ENCODE measurements at places on chromosomes 5 and 9. TPM values are rescaled to one million over a fixed set of nuclear protein-coding genes. Genes with fewer than 3 reads are reported as not detected.
A peak's percentile ranks its signal among the peaks of the same experiment; 100 is the strongest.

- peak; percentile 63 for DNase-seq
Measured at GRCh38 chr9:21465859-21466518, 16.1 kb downstream of the IFNE start.

DNA sequence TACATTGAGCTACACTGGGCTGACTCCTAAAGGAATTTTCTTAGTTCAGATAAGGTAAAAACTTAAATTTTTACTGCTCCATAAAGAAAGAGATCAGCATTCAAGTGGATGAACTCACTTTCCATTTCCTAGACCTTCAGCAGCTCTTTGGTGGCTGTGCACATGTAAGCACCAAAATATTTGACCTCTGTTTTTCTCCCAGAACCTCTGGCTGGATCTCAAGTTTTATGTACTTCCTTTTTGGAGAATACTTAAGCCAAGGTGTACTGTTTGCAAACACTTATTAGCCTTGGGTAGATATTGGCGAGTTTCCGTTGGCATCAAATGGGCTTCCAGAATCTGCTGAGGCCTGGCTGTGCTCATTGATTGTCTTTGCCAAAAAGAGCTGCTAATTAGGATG, 10.3 kb downstream of the TNC start:
- peak; percentile 84 for DNase-seq

GRCh38 chr9:81993656-81994055, 5.1 kb downstream of the SPATA31D1 start:
- DNase-seq = no peak

GRCh38 chr5:181215997-181216989, 6.8 kb upstream of the TRIM41 start:
- no peak for DNase-seq

GRCh38 chr5:81516091-81516490, 122.2 kb upstream of the ACOT12 start:
- DNase-seq = no peak

The EIF4E1B gene
- total RNA-seq = not detected

The ST8SIA4 gene
- total RNA-seq = 0.10 TPM

The TLX3 gene
- total RNA-seq = not detected

The TMEM8B gene
- total RNA-seq = 1.9 TPM

The ANKRD31 gene
- 0.02 TPM for total RNA-seq

DNA sequence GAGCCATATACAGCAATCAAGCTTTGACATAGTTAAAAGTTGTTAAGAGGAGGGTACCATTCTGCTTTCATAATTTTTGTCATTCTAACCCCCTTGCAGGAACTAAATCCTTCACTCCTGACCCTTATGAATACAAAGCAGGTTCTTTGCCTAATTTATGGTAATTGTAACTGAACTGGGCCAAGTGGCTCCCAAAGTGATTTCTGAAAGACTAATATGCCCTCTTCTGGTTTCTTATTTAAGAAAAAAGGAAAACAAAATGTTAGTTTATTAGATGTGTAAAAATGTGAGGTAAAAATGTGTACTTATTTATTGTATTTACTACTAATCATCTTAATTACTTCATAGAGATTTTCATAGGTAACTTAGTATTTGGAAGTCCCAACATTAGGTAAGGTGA, 268.5 kb downstream of the BNC2 start:
- no peak for DNase-seq

DNA sequence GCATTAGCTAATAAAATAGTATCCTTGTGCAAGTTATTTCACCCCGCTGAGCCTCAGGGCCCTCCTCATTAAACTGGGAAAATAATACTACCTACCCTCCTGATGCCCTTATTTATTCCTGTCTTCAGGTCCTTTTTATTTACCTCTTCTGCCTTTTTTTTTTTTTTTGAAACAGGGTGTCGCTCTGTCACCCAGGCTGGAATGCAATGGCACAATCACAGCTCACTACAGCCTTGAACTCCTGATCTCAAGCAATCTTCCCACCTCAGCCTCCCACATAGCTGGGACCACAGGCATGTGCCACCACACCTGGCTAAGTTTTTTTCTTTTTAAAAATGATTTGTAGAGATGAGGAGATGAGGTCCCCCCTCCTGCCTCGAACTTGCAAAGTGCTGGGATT, 20.9 kb downstream of the HBEGF start:
- no peak for DNase-seq

The MYOZ3 gene
- 0.34 TPM for total RNA-seq

DNA sequence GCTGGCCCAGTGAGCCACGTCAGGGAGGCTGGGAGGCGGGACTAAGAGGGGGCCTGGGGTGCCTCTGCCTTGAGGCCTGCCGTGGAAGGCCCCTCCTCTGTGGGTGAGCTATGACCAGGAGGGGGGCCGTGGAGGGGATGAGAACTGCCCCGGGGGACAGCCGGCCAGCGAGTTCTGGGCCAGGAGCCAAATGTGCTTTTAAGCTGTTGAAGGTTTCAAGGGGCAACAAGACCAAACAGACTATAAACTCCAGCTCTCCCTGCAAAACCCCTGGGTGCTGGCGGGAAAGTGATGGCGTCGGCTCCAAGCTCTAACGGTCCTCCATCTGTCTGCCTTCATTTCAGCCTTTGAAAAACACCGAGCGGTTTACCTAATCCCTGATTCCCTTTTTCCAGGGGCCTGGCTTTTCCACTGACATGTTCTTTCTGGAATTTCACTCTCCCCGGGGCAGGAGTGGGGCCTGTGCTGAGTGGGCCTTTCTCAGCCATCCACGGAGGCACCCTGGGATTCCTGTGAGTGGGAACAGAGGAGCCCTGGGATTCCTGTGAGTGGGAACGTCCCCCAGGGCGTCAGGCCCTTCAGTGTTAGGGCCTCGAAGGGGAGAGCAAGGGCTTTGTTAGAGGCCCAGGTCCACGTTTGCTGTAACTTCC, 65.6 kb downstream of the COL5A1 start:
- peak; percentile 90 for DNase-seq

The C5orf34 gene
- total RNA-seq = 12.6 TPM

- no peak for DNase-seq
Measured at GRCh38 chr5:1035421-1036405, 27.1 kb downstream of the NKD2 start.

DNA sequence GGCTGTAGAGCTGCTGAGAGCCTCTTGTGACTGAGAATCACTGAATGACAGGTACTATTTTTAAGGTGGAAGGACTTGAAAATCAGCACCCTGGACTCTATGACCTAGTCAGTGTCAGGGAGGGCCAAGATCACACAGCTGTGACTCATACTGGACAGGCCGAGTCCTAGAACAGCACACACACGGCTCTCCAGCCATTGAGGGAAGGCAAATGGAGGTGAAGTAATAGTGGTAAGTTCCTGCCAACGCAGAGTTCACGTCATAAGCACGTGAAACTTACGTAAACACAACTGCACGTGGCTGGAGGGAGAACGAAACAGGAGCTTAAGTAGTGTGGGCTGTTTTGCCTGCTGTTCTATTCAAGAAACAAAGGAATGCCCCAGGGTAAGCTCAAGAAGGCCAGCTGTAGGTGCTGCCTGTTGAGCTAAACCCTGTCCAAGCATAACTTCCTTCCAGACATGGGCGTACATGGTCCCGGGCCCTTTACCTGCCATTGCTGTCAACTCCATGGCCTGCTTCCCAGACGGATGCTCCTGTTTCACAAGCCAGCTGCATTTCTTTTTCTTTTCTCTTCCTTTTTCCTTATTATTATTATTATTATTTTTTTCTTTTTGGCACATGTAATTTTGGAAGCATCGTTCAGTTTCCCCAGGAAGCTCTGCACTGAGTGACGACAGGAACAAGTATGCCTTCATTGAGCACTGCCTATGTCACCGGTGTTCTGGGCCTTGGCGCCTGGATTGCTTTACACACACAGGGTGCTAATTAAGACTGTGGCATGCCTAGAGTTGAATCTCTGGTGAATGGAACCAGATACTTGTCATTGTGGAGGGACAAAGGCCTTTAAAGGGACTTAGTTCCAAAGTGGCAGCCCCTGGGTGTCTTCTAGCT, 10.2 kb upstream of the LCP2 start:
- DNase-seq = peak; percentile 68

DNA sequence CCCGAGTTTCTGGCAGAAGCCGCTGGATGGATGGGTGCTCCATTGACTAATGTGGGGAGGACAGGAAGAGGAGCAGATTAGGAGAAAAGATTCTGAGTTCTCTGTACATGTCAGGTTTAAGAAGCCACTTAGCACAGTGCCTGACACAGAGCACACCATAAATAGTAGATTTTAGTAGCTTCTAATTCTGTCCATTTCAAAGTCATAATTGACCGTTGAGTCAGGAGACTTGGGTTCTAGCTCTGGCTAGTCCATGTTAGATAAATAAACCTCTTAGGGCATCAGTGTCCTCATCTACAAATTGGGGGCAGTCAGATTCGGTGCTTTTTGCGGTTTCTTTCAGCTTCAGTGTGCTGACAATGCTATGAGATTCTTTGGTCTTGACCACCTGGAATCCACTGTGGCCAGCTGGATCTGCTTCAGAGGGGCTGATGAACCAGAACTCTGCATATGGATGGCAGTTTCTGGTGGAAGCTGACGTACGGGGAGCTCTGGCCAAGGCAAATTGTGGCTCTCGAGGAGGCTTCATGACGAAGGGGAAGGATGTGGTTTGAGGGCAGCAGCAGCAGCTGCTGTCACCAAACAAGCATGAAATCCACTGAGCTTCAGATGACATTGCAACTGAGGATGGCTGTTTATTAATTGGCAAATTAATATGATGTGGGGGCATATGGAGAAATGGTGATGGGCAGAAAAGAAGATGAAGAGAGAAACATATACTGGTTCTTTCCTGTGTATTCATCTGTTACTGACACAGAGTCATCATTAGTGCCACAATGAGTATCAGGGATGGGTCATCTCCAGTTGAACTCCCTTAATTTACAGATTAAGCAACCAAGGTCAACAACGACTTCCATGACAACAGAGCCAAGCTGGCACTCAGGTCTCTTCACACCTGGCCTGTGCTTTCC, 134.4 kb downstream of the AOPEP start:
- DNase-seq = peak; percentile 97

- peak; percentile 17 for DNase-seq
Measured at GRCh38 chr9:133456409-133456808, 3.4 kb upstream of the CACFD1 start.

The HK3 gene
- not detected for total RNA-seq

GRCh38 chr9:129581505-129582189, 39.3 kb downstream of the C9orf50 start:
- DNase-seq = no peak

DNA sequence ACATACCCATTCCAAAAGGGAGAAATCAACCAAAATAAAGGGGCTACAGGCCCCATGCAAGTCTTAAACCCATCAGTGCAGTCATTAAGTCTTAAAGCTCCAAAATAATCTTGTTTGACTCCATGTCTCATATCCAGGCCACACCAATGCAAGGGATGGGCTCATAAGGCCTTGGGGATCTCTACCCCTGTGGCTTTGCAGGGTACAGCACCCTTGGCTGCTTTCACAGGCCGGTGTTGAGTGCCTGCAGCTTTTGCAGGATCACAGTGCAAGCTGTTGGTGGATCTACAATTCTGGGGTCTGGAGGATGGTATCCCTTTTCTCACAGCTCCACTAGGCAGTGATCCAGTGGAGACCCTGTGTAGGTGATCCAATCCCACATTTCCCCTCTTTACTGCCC, 5.0 kb upstream of the SPINK14 start:
- no peak for DNase-seq

- peak; percentile 7 for DNase-seq
Measured at GRCh38 chr5:116355819-116356601, 218.6 kb downstream of the SEMA6A start.

DNA sequence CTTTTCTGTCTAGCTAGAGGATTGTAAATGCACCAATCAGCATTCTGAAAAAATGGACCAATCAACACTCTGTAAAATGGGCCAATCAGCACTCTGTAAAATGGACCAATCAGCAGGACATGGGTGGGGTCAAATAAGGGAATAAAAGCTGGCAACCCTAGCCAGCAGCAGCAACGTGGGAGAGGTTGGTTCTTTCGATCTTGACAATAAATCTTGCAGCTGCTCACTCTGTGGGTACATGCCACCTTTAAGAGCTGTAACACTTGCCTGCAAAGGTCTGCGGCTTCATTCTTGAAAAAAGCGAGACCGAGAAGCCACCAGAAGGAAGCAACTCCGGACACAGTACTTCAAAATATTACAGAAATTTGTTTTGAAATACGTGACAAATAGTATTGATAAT, 424.6 kb upstream of the CDH9 start:
- no peak for DNase-seq

GRCh38 chr9:82961504-82962125, 101.3 kb downstream of the RASEF start:
- DNase-seq = peak; percentile 86

GRCh38 chr9:126371007-126371870, 44.6 kb downstream of the MVB12B start:
- no peak for DNase-seq

- DNase-seq = no peak
Measured at GRCh38 chr9:137630126-137630525, 11.3 kb downstream of the EHMT1 start.

DNA sequence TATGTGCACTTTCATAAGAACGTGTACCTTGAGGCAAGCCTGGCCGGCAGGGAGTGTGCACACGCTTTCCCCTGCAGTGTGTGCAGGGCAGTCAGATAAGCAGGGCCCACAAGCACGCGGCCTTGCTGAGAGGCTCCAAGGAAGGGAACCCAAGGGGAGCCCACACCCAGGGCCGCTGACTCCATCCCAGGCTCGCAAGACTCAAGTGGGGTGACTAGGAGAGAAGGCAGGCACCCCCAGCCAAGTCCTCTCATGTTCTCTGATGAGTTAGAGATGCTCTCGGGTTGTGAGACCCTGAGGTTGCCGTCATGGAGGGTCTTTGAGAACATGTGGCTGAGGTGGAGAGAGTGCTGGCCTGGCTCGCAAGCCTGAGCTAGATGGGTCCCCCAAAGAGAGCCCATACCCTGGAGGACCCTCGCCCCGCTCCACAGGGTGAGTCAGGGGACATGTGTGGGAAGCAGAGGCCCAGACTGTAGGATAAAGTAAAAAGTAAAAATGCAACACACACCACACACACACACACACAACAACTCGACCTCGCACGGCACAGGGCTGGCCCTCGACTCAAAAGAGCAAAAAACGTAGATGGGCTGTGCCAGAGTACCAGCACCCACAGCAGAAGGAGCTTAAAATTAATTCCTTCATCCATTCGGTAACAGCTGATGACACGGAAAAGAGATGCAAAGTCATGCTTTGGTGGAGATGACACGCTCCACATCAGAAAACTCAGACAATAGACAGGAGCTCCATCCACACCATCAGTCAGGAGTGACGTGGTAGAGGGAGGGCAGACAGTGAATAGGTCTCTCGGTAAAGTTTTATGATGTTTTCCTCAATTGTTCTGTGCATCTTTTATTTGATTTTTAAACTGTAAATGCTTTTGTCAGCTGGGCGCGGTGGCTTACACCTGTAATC, 54.8 kb upstream of the NKD2 start:
- DNase-seq = no peak

- no peak for DNase-seq
Measured at GRCh38 chr5:121257621-121258020, 594.1 kb upstream of the FTMT start.

- DNase-seq = peak; percentile 51
Measured at GRCh38 chr5:149301744-149302380, 30.2 kb downstream of the AFAP1L1 start.

DNA sequence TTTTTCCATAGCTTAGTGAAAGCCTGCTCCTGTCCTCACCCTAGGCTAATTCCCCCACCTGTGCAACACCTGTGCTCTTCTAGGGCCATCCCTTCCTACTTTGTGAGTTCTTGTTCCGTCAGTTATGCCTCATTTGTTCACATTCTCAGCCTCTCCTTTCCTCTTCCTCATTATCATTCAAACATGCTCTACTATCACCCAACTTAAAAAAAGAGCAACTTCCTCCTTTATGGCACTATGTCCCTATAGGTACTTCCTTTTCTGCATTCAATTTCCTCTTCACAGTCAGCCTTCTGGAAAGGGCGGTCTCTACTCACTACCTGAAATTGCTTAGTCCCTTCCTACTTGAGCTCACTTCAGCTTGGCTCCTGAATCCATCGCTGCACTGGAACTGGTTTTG, 111.8 kb upstream of the LHFPL2 start:
- no peak for DNase-seq

The CDKN2B-AS1 gene
- 9.2 TPM for total RNA-seq

Data from M059J (cell line).